ENCODE measurements at places on chromosomes 2 and 18. TPM values are rescaled to one million over a fixed set of nuclear protein-coding genes. Genes with fewer than 3 reads are reported as not detected.

The EML6 gene
- 5.3 TPM for total RNA-seq

- no peak for DNase-seq
Measured at GRCh38 chr2:168311261-168311910, 64.0 kb upstream of the STK39 start.

The RPRM gene
- total RNA-seq, result 9.2 TPM

The HEATR5B gene
- total RNA-seq, result 22.1 TPM
